MV-4-11 (cell line): ENCODE measurements at places on chromosomes 7 and 10.
A peak's percentile ranks its signal among the peaks of the same experiment; 100 is the strongest.

DNA sequence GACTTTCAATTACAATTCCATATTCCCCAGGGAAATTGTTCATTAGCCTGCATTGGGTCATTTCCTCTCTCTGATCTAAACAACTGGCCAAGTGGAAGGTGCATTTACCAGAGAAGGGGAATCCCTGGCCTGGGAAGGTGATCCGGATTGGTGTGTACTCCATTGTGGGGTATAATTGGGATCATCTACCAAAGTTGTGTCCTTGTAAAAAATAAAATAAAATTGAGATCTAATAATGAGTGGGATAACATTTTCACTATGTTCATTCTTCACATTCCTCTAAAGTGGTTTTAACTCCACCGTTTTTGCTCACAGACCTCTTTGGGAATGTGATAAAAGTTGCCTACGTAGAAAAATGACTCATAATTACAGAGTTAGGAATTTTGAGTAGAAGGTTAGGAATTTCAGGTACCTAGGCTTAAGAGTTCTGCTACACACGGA lies 22.8 kb downstream of the ARL5B start:
- DNase-seq: no peak

- DNase-seq: no peak
Measured at GRCh38 chr10:128804411-128804810, 662.6 kb upstream of the MGMT start.

- DNase-seq: no peak
Measured at GRCh38 chr7:17186745-17187530, 111.5 kb upstream of the AHR start.

- no peak for DNase-seq
Measured at GRCh38 chr10:98855403-98856189, 380.1 kb downstream of the HPSE2 start.

DNA sequence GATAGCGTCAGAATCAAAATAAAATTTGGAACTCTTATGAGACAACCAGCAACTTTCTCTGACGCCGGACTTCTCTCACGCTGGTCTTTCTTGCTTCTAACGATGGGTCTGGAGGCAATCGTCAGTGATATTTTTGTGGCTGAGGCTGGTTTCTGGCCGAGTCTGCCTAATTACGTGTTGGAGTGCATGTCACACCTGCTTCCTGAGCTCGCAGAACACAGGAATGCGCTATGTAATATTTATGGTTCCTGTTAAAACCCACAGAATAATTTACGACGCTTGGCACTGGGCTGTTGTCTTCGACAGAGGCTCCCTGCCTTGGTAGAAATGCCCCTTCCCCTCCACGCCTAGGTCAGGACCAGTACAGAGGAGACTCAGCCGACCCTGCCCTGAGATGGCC lies 64.9 kb downstream of the NPTX2 start:
- DNase-seq: no peak

DNA sequence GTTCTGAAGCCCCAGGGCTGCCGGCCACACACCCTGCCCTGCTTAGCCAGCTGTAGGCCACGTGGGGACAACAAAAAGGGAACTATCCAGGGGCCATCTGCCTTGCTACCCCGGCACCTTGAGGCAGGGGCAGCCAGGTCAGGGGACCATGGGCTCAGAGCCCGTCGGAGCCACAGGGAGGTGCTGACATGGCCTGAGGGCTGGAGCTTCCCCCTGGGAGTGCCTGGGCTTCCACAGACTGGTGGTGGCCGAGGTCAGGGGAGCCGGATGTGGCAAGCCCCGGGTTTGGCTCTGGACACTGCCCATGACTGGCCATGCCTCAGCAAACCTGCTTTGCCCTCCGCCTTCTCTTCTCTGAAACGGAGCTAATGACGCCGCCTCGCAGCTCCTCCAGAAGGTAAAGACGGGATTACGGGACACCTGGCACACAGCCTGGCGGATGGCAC lies 178.5 kb downstream of the EBF3 start:
- DNase-seq: no peak

- DNase-seq: no peak
Measured at GRCh38 chr7:126286317-126286716, 966.4 kb downstream of the GRM8 start.

- no peak for DNase-seq
Measured at GRCh38 chr7:108453320-108453719, 2.9 kb downstream of the NRCAM start.

DNA sequence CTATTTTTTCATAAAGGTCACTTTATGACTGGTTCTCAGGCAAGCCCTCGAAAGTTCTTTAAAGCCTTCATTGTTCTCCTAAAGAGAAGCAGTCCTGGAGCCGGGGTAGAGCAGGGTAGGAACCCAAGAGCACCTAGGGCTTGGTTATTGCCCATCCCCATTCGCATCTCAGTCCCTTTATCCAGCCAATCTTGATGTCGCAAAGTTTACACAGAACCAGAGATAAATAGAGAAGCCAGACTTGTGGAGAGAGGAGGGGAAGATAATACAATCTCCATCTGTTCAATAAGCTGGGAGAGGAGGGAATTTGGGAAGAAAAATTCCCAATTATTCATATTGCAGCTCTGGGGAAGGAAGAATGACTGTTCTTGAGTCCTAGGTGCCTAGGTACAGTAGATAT lies 6.4 kb upstream of the SRI start:
- DNase-seq: no peak

DNA sequence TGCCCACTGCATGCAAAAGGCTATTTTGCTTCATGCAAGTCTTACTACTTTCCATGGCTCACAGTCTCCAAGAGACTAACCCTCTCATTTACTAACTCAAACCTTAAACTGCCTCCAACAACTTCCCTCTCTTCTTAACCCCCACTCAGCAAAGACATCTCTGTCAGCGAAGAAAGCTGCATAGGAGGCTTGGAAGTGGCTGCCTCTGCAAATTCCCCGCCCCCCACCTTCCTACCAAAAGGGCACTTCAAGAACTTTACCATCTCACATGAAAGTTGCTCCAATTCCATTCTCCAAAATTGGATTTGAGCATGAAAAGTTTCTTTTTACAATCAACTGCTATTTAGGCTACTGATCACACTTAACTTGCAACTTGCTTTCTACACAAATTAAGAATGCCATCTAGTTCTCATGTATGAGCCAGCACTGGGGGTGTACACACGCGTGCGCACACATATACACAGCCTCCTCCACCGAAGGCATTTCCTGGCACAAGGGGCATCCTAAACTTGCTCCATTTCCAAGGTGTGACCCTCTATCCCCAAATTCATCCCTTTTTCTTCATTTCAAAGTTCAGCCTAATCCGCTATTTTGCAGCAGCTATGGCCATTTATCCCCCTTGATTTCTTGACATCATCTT lies 1.8 kb downstream of the CCDC6 start:
- DNase-seq: no peak

DNA sequence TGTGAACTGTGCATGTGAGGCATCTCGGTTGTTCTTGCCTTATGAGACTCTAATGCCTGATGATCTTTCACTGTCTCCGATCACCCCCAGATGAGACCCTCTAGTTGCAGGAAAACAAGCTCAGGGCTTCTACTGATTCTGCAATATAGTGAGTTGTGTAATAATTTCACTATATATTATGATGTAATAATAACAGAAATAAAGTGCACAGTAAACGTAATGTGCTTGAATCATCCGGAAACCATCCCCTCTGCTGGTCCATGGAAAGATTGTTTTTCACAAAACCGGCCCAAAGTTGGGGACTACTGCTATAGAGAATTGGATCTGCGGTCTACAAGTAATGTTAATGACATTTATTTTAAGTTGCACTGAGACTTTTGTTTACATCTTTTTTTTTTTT lies 126.7 kb downstream of the TPST1 start:
- no peak for DNase-seq

GRCh38 chr7:50142425-50143017 lies 49.5 kb upstream of the ZPBP start:
- peak; percentile 50 for DNase-seq

- no peak for DNase-seq
Measured at GRCh38 chr7:69295977-69296376, 302.3 kb upstream of the AUTS2 start.

DNA sequence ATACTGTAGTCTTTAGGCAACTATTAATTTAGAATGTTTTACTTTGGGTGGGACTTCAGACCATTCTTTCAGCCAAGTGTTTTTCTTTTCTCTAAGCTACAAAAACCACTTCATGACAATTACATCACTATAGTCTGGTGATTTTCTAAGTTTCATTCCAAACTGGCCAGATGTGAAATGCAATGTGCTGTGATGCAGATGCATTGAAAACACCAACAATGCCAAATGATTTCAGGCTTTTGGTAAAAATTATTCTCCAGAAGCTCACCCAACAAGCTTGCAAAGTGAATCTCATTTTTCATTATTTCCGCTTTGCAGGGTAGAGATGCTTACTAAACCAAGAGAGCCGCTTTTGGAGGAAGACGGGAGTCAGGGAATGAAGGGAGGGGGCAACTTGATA lies 118.4 kb upstream of the ANK3 start:
- DNase-seq: no peak

GRCh38 chr10:14325325-14325955 lies 5.3 kb downstream of the FRMD4A start:
- peak; percentile 50 for DNase-seq

DNA sequence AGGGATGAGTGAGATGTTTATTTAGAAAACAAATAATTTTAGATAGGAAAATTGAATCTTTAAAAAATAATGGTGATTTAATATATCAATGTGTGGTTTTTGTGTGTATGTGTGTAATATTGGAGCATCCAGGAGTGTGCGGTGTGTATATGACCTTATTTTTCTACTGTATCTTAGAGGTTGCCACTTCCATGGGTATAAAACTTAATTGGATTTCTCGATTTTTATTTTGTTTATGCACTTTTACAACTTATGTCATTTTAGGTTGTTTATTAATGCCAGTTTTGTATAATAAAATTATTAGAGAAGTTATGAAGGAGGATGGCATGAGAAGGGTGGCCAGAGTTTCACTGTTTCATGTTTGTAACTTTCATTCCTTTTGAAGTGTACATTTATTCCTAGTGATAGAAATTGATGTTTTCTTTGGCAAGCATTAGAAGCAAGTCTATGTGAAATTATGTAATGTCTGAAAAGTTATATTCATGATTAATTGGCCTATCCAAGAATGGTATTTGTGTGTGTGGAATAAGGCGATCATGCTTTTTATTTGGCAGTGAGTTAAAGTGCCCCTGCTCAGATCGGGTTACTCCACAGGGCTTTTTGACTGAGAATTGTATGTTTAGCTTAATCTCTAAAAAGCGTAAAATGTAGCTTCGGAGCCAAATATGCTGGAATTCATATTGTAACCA lies 110.3 kb downstream of the KAT6B start:
- DNase-seq: no peak

GRCh38 chr7:128869138-128869943 lies 6.7 kb downstream of the ATP6V1F start:
- no peak for DNase-seq

GRCh38 chr7:25615003-25615402 lies 386.7 kb upstream of the NPVF start:
- DNase-seq: peak; percentile 96

DNA sequence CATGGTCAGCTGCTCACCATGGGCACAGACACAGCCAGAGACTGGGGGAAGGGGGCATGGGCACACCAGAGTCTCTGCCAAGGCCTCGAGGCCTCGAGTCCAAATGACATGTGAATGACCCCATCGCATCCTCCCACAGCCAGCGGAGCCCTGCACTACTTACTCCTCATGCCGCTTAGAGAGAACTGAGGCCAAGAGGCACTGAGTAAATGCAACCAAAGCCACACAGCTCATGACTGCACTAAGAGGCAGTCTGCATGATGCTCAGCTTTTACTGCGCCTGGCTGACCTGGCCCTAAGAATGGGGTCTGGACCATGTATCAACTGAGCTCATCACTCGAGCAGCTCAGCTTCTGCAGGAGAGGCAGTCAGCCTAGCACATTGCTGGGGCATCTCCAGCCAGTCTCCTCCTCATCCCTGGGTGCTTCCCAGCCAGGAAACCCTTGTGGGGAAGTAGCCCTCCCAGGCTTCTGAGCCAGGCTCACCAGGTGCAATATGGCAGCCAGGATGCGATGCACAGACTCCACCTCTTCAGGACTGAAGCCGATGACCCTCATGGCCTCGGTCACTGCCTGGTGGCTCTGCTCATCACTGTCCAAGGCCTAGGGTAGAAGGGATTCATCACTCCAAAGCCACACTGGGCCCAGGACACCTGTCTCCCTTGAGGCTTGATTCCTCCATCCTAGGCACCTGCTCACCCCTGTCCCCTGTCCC lies 7.5 kb downstream of the MYO1G start:
- DNase-seq: no peak

GRCh38 chr10:124708922-124709520 lies 35.2 kb downstream of the FAM53B start:
- DNase-seq: no peak

GRCh38 chr7:2306688-2307087 lies 7.6 kb downstream of the SNX8 start:
- DNase-seq: no peak

DNA sequence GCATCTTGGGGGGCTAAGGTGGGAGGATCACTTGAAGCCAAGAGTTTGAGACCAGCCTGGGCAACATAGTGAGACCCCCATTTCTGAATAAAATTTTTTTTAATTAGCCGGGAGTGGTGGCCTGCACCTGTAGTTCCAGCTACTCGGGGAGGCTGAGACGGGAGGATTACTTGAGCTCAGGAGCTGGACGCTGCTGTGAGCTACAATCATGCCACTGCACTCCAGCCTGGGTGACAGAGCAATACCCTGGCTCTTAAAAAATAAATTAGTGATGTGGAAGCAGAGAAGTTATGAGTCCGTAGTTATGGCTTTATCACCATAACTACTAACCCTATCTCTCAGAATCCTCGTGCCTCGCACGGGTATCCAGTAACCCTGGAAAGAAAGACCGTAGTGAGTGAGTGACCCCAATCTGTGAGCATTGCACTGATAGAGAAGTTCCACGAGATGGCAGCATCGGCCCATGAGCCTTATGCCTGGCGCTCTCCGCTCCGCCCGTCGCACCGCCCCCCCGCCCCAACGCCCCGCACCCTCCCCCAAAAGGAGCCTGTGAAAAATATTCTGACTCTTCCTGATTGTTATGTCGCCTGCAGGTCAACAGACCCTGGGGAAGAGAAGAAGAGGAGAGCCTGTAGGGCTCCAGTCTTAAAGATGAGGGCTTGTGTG lies 4.9 kb upstream of the SLC29A3 start:
- peak; percentile 31 for DNase-seq

DNA sequence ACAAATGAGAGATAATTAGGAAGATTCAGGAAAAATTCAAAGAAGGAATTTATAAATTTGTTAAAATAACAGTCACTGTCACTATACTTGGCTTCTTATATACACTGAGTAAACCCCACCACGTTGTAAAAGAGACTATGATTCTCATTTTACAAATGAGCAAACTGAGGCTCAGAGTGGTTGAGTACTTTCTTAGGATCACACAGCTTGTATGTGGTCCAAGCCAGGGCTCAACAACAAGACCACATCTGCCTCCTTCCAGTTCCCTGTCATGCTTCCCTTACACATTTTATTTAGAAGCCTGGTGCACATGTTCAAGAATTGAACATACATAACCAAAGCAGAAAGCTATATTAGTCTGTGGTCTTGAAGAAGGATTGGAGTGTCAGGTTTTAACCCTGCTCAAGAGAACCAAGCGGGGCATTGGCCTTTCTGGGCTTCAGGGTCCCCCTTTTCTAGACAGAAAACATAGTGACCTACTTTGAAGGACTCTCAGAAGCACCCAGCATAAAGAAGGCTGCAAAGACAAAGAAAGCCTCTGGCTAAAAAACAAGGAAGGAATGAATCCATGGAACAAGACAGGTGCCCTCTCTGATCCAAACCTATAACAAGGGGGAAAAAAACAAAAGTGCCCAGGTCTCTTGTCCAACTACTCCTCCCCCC lies 846 bp downstream of the MRLN start:
- no peak for DNase-seq

- no peak for DNase-seq
Measured at GRCh38 chr10:69863580-69863979, 61.9 kb downstream of the COL13A1 start.

- DNase-seq: peak; percentile 25
Measured at GRCh38 chr10:132316133-132316532, 8.4 kb upstream of the STK32C start.
